ENCODE measurements at places on chromosomes 5 and 9.

- DNase-seq = no peak
Measured at GRCh38 chr5:176818391-176819098, 8.2 kb downstream of the UNC5A start.

DNA sequence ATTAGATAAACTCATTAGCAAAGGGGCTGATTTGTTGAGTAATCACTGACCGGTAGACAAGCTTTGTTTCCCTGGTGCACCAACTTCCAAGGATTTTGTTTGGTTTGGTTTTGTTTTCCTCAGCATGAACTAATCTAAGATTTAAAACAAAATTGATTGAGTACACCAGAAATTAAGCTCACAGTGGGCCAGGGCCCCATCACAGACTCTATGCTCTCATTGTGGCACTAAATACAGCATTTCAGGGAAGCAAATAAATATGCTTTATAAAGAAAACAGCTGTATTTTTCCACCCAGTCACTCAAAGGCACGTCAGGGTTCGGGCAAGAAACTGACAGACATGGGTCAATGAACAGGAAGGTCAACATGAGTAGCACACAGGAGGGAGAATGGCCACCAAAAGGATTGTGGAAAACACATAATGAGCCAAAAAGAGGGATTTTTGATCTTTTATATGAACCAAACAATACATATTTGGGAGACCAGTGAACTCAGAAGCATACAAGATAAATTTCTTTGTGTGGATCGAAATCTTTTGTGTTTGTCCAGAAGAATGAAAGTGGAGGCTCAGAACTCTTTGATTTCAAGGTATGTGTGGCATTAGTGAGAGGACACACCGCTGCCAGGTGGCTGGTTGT lies 8.8 kb downstream of the CFAP77 start:
- no peak for DNase-seq

GRCh38 chr5:9877488-9877887 lies 247.3 kb upstream of the TAS2R1 start:
- DNase-seq = no peak

DNA sequence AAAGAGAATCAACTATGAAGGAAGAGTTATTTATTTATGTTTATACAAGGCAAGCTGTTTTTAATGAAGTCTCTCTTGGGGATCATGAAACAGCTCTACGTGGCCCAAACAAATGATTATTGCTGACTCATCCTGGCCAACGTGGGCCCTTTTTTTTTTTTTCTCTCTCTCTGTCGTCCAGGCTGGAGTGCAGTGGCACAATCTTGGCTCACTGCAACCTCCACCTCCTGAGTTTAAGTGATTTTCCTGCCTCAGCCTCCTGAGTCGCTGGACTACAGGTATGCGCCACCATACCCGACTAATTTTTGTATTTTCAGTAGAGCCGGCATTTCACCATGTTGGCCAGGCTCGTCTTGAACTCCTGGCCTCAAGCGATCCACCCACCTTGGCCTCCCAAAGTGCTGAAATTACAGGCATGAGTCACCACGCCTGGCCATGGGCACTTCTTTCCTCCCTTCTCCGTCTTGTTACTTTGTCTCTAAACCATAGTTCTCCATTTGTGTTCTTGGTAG lies 98.3 kb downstream of the BASP1 start:
- DNase-seq = no peak

DNA sequence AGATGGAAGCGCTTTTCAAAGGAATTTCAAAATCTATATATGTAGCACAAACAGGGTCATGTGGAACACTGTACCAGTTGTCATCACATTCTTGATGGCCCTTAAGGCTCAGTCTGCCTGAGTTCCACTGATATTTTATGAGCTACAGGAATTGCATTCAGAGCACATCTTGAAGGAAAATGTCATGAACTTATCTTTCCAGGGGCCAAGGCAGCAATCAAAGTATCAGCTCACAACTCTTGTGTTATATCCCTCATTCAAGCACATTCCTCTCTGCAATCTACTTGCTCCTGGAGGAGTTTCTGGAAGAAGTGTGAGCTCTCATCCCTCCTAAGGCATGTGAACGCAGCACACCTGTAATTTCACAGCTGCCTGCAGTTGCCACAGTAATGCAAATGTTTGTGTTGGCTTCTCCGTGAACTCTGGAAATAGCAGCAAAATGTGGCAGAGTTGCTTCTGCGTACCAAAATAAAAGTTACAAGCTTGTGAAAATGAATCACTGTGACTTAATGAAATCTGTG lies 89.7 kb upstream of the EQTN start:
- DNase-seq = no peak

- DNase-seq = no peak
Measured at GRCh38 chr5:92780057-92780456, 801.0 kb downstream of the NR2F1-AS1 start.

DNA sequence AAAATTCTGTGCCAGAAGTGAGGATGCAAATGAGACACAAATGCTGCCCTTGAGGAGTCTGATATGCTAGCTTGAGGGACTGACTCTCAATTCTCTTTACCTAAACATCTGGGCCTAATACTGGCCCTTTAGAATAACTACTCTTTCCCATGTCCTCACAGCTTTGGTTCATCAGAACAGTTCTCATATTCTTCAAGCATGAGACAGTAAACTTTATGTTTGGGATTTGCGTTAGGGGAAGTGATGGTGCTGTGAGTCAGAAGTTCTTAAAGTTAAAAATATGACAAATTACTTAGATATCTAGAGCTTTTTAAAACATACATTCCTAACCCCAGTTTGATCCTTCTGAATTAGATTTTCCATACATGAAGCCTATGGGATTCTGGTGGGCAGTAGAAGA lies 665.0 kb upstream of the RGMB start:
- no peak for DNase-seq

DNA sequence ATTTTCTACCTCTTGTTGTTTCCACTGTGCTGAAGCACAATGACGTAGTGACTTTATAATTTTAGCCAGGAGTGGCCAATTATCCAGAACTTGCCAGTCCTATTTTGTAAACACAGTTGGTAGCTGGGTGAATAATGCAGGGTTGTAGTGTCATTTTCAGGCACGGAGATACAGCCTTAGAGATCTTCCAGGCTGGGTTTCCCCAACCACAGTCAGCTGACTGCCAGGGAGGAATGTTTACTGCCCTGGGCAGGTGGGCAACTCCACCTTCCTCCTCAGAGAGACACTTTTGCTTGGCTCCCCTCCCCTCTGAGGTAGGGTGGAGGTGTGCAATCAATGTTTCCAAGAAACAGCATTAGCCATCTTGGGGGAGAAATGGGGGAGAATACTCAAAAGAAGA lies 228.1 kb upstream of the NR4A3 start:
- DNase-seq = no peak

DNA sequence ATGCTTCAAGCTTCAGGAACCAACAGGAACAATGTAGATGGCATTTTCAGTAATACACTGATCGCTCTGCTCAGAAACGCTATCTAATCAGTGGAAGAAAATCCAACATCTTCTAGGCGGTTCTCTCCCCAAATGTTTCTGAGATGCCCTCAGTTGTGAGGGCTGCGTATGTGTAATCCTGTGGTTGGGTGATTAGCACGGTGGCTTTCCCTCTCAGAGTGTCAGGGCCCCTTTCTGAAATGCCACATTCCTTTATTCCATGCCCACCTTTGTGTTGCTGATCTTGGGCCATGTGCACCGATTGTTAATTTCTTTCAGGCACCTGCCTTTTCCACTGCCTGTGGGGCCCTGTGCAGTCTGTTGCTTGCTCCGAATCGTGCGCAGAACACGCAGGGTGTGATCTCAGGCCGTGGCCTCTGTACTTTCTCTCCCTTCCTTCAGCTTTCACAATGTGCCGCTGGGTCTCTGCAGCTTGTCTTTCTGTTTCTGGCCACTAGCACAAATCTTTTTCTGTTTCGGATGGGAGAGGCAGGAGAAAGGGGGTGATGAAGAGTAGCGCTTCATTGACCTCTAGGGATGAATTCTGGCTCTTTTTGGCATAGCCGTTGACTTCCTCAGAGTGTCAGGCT lies 324.0 kb downstream of the PARP8 start:
- no peak for DNase-seq

DNA sequence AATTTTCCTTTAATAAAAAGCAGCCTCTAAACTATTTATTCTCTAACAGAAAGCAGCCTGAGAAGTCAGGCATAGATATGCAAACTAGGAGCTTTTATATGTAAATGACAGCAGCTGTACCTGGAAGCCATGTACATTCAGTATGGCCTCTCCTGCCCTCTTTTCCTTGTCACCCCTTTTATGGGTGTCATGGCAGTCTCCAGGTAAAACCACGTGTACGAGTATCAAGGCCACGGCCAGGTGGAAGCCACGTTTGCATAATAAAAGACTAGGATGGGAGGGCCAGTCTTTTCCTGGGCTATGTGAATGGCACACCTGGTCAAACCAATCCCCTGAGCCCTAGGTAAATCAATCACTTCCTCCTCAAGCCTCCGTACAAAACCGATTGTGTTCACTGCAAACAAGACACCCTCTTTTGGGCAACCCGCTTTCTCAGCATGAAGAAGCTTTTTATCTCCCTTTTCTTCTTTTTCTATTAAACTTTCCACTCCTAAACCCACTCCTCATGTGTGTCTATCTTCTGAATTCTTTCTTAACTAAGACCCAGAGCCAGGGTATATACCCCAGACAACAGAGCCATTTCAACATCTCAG lies 419.5 kb upstream of the CTNND2 start:
- no peak for DNase-seq

DNA sequence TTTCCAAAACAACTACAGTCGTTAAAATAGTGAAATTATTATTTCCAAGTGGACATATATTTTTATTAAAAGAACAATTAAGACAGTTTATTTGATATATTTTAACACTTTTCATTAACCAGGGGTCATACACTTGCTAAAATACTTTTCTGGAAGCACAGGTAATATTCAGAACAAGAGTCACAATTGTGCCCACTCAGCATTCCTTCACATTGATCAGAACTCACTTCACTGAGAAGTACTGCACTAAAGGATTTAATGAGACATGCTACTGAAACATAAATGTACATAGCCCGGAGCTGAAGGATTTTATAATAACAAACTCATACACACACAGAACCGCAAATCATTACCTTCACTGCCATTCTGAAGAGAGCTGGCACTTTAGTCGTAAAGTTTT lies 361.8 kb downstream of the ARL15 start:
- no peak for DNase-seq

DNA sequence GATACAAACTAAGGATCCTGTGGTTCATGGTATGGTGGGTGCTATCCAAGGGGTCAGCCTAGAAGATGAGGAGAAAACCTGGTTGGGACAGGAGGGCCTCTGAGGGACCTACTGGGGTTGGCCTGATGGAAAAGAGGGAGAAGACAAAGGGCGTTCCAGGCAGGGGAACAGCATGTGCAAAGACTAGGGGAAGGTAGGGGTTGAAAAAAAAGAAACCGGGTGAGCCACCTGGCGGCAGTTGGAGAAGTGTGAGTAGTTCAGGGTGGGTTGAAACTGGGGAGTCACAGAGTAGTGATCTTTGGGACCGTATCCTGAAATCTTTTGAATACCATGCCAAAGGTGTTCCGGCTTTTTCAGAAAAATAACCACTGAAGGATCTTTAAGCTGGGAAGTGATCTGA lies 8.7 kb upstream of the GABRP start:
- DNase-seq = no peak

GRCh38 chr5:131418846-131419245 lies 155.0 kb downstream of the CDC42SE2 start:
- no peak for DNase-seq
